ENCODE measurements at places on chromosomes 6 and 20.

- DNase-seq = no peak
Observed at GRCh38 chr6:130547723-130548122, 181.9 kb downstream of the TMEM200A start.

DNA sequence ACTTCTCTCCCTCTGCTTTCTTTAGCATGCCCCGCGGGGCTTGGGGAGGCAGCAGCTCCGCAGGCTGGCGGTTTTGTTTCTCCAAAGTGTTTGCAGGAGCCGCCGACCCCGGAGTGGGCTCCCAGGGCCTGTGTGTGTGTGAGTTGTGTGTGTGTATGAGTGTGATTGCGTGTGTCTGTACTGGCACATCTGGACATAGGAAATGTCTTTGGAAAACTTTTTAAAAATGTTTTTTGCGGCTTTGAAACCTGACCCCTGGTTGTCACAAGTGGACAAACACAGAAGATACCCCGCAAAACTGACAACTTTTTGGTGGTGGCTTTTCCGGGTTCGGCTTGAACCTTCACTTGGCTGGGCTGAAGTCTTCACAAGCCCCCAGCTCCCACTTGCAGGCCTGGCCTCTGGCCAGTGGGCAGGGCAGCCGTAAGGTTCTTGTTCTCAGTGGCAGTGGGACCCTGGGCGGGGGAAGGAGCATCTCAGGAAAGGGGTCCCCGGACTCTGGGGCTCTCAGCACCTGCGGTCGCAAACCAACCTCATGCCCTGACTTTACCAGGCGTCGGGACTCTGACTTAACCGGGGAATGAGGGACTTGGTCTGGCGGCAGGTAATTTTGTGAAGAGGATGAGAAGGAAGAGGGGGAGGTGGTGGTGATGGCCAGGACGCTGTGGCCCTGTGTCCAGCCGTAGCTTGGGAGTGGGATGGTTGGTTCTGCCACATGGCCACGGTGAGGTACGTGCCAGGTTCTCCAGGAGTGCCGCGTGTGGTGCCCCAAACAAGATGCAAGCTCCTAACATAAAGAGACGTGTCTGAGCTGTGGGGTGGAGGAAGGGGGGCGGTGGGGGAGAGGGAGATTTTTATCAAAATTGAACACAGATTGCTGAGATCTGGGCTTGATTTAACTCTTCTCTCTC, 619 bp downstream of the DAAM2 start:
- peak; percentile 27 for DNase-seq

DNA sequence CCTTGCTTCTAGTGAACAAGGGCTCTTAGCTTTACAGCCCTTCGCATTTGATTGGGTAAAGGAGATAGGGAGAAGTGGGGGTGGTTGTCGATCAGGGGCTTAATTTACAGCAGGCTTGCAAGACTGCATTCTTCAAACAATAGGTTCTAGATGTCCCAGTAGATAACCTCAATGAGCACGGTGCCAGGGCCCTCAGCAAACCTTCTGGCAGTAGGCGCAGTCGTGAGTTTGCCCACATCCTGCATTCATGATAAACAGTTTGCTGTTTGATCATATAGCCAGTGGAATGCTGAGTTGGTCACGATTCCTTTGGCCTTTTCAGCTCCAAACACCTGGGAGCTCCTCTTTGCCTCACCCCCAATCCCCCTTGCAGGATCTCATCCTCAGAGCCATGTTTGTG, 27.5 kb downstream of the SUN5 start:
- no peak for DNase-seq

GRCh38 chr6:131368198-131368911, 204.7 kb upstream of the ARG1 start:
- peak; percentile 76 for DNase-seq

DNA sequence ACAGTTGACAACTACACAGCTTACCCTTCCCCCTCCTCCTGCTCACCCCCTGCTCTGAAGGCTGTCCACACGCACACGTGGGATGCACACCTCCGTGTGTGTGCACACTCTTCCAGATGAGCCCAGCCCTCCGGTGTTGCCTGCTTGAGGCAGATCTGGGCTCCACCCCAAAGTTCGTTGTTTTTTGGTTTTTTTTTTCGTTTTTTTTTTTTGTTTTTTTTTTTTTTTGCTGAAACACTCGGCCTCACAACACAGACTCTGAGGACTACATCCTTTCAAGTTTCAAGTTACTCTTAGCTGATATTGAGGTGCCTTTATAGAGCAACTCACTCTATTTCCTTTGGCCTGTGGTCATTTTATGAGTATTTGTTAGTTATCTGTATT, 88.2 kb downstream of the RREB1 start:
- DNase-seq = peak; percentile 23

- DNase-seq = no peak
Observed at GRCh38 chr6:111474106-111474505, 8.9 kb downstream of the REV3L start.

DNA sequence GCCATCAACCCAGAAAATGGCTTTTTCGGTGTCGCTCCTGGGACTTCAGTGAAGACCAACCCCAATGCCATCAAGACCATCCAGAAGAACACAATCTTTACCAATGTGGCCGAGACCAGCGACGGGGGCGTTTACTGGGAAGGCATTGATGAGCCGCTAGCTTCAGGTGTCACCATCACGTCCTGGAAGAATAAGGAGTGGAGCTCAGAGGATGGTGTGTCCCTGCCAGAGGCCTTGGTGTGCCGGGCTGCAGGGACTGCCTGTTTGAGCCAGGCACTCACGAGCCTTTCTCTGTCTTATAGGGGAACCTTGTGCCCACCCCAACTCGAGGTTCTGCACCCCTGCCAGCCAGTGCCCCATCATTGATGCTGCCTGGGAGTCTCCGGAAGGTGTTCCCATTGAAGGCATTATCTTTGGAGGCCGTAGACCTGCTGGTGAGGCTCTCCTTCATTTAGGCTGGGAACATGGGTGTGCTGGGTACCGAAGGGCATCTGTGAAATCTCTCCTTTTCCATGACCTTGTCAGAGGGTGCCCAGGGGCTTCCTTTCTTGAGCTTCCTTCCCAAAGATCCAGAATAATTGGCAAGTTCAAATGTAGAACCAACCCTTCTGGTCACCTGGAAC, 3.4 kb downstream of the PCK1 start:
- DNase-seq = no peak

- peak; percentile 40 for DNase-seq
Observed at GRCh38 chr6:1267057-1267732, 44.7 kb upstream of the FOXQ1 start.

DNA sequence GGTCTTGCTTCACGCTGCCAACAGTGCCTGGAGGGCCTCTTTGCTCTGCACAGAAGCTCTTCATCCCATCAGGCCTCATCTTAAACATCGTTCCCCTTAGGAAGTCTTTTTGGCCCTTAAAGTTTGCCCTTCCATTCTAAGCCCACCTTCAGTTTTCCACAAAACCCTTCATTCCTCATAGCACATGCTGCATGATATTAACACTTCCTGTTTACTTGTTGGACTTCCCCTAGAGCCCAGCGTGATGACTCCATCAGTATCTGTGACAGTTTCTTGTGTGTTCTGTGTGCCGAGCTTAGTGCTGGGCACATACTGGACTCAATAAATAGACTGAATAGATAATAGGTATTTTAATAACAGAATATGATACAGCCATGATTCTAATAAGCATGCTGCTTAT, 2.2 kb downstream of the NT5DC1 start:
- DNase-seq = no peak

- no peak for DNase-seq
Observed at GRCh38 chr6:118897386-118897785, 3.4 kb downstream of the ASF1A start.

- DNase-seq = no peak
Observed at GRCh38 chr6:8749465-8749864, 314.1 kb upstream of the SLC35B3 start.

- DNase-seq = no peak
Observed at GRCh38 chr20:10060226-10060625, 25.4 kb downstream of the ANKEF1 start.

DNA sequence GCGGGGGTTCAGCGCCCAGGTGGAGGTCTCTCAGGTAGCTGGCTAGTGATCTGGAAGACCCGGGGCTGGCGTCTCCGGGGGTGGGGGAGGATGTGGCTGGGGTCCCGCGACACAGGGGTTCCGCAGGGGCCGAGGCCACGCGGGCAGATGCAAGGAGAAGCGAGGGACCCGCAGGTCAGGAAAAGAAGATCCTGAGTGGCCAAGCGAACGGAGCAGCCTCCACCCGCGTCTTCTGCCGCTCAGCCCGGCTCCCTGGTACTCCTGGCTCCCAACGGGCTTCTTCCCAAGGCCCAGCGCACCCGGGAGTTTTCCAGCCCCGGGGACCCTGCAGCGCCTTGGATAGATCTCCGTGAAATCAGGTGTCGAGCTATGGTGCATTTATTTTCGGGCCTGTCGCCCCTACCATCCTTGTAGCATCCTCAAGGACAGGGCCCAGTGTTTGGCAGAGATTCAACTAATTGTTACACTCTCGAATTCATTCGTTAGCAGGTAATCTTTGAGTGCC, 682 bp upstream of the CHD6 start:
- DNase-seq = peak; percentile 47

DNA sequence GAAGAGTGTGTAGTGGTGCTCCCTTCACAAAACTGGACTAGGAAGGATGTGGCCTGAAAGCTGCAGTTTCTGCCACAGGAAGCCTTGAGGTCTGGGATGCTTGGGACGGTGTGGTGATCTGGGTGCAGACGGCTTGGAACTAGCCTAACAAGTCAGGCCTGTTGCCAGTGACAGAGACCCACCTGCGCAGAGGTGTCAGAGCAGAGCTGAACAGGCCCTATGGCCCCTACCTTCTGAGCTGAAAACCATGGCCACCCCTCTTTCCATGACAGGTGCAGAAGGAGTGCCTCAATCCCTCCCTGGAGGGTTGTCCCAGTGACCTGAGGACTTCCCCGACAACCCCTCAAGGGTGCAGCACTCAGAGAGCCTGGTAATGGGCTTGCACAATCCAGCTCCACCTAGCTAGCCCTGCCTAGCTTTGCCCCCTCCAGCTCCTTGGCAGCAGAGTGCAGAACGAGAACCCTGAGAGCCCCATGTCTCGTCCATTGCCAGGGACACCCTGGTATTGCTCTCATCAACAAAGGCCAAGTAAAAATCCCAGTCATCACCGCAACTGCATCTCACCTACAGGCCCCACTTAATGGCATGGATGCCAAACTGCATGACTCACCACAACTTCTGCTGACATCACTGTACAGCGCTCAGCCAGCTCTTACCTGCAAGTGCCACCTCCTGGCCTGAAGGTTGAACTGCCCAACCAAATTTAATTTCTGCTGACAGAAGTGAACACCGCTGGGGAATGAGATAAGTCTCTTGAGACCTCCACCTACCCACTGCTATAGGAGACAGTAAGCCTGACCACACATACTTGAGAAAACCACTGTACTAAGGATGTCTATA, 563.1 kb downstream of the TFAP2A start:
- DNase-seq = peak; percentile 21

GRCh38 chr6:151289399-151290007, 49.7 kb downstream of the AKAP12 start:
- no peak for DNase-seq

DNA sequence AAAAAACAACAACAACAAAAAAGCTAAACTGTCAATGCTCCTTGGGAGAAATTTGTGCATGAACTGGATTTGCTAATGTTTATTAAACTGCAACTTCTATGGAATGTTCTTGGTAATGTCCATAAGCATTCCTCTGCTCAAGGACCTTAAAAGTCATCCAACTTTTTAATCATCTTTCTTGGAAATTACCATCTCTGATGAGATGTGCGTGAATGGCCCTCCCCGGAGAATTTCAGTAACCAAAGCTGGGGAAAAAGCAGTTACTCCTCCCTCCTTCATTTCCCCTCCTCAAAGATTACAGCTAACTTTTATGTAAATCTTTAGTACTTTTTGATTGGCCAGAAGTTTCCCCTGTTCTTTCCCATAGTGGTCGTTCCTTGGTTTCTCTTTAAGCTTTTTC, 5.2 kb downstream of the TBCC start:
- peak; percentile 50 for DNase-seq

GRCh38 chr6:169473663-169474062, 220.0 kb upstream of the THBS2 start:
- no peak for DNase-seq

GRCh38 chr20:46799781-46800408, 90.4 kb downstream of the SLC2A10 start:
- no peak for DNase-seq

GRCh38 chr6:26328265-26328844, 36.6 kb upstream of the BTN3A2 start:
- DNase-seq = no peak

- peak; percentile 98 for DNase-seq
Observed at GRCh38 chr20:38217791-38218565, 42.6 kb downstream of the KIAA1755 start.

- no peak for DNase-seq
Observed at GRCh38 chr6:127453845-127454619, 5.2 kb downstream of the KIAA0408 start.

- DNase-seq = peak; percentile 83
Observed at GRCh38 chr6:45327956-45328522, at the start of gene RUNX2. Gene RUNX2 (plus strand): TSS chr6:45328330. CDS start chr6:45328727, 397 bp downstream.

DNA sequence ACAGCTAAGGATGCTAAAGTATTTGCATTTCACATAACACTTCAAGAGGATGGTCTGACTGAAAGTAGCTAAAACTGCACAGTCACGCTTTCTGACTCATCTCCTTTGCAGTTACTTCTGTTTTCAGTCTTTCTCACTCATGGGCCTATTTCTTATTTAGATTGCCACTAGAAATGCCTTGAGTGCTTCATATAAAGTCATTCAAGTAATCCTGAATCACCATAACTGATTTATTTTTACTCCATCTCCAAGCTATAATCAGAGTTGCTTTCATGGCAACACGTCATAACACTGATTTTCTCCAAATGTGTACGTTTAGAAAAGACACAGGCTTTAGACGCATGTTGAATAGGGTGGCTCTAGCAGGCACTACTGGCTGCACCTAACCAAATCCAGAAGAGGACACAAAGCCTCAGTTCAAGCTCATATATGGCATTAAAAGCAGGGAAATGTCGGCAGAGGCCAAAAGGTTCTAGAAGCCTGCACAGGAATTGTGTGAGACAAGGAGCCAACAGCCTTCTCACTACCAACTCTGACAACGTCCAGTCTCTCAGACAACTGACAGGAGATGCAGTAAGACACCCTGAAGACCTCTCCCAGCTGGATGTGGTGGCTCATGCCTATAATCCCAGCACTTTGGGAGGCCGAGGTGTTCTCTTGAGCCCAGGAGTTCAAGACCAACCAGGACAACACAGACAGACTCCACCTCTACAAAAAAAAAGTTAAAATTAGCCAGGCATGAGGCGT, 64.1 kb upstream of the BEND6 start:
- peak; percentile 96 for DNase-seq

- no peak for DNase-seq
Observed at GRCh38 chr6:42409581-42409980, 42.1 kb downstream of the TRERF1 start.

GRCh38 chr6:81906709-81907204, 154.3 kb upstream of the TENT5A start:
- no peak for DNase-seq

GRCh38 chr20:58614984-58615760, 35.9 kb upstream of the STX16 start:
- no peak for DNase-seq

DNA sequence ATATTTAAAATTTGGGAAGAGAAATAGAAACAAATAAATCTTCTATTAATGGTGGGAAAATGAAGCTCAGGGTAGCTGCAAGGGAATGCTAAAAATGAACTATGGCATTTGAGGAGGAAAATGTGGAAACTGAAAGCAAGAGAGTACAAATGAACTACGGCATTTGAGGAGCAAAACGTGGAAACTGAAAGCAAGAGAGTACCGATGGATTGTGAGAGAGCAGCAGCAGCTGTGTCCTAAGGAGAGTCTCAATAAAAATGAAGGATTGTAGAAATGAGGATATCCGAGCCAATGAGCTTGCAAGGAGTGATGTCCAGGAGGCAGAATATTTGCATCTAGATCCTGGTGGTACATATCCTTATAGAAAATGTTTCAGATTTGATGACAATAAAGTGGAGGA, 547.1 kb upstream of the ZNF337 start:
- peak; percentile 3 for DNase-seq

Measured in GM23248 (cell line).